ENCODE measurements at places on chromosomes 4 and X.
A peak's percentile ranks its signal among the peaks of the same experiment; 100 is the strongest.

GRCh38 chrX:135596495-135596894 lies 76.0 kb downstream of the INTS6L start:
- no peaks in the 10 kb centered on the region for H3K36me3 ChIP-seq
- no peaks in the 10 kb centered on the region for H3K4me1 ChIP-seq
- H3K4me3 ChIP-seq: no peak overlapping the region
- no peak for ATAC-seq
- no peaks in the 10 kb centered on the region for H3K27me3 ChIP-seq
- H3K27ac ChIP-seq: no peak overlapping the region

- no peak overlapping the region for H3K4me3 ChIP-seq
- H3K4me1 ChIP-seq: no peaks in the 10 kb centered on the region
- no peaks in the 10 kb centered on the region for H3K36me3 ChIP-seq
- ATAC-seq: no peak
- H3K27me3 ChIP-seq: no peaks in the 10 kb centered on the region
- no peak overlapping the region for H3K27ac ChIP-seq
Measured at GRCh38 chrX:27622883-27623282, 32.7 kb downstream of the DCAF8L2 start.

DNA sequence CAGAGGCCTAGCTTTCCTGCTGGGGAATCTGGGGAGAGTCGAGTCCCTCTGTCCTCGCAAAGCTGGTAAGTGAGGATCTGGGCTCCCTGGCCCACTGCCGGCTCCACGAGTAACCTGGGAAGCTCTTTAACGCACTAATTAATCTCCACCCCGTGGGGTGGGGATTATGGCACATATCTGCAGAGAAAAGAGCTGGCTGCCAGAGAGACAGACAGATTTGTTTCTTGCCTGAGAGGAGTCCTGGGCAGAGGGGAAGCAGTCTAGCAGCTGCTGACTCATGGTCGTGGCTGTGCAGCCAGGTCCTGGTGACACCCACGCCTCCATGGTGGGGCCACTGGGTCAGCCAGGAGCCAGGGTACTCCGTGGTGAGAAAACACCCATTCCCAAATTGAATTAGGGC lies 14.0 kb downstream of the SORCS2 start:
- H3K27ac ChIP-seq: peak overlapping the region; percentile 84
- peak; percentile 35 for ATAC-seq
- no peak overlapping the region for H3K4me3 ChIP-seq
- no peaks in the 10 kb centered on the region for H3K27me3 ChIP-seq
- peaks cover 72% of the 10 kb centered on the region for H3K4me1 ChIP-seq
- no peaks in the 10 kb centered on the region for H3K36me3 ChIP-seq

GRCh38 chr4:13365195-13365594 lies 118.9 kb downstream of the RAB28 start:
- H3K27ac ChIP-seq: no peak overlapping the region
- H3K4me1 ChIP-seq: no peaks in the 10 kb centered on the region
- peaks cover 26% of the 10 kb centered on the region for H3K36me3 ChIP-seq
- ATAC-seq: no peak
- H3K4me3 ChIP-seq: no peak overlapping the region
- no peaks in the 10 kb centered on the region for H3K27me3 ChIP-seq

DNA sequence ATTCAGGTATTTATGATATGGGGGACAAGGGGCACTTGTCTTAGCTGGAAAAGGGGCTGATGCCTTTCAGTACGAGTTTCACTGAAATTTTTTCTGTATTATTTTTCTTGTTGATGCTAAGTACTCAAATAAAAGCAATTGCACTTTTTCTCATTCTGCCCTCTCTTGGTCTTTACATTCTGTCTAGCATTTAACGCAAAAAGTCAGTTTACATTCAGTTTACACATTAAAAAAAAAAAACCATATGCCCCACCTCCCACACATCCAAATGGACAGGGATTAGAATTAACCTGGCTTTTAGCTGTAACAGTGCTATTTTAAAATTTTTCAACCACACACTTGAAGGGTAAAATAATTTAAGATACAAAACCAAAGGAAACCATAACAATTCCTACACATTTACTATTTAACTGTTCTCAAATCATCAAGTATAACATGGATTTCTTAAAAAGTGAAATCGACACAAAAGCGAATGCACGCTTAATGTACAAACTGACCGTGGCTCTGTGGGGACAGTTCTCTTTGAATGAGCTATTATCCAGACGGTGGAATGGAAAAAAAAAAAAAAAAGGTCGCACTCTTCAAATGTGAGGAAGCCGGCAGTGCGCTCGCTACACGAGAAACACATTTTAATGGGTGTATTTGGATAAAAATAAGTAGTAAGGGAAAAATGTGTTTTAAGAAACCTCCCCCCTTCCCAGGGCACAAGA lies 1.4 kb downstream of the AMMECR1 start:
- peak overlapping the region; percentile 83 for H3K27ac ChIP-seq
- no peak for ATAC-seq
- H3K27me3 ChIP-seq: no peaks in the 10 kb centered on the region

- no peaks in the 10 kb centered on the region for H3K4me1 ChIP-seq
- no peaks in the 10 kb centered on the region for H3K27me3 ChIP-seq
- H3K27ac ChIP-seq: no peak overlapping the region
- ATAC-seq: no peak
Measured at GRCh38 chrX:47390780-47391179, 20.4 kb downstream of the ZNF157 start.

DNA sequence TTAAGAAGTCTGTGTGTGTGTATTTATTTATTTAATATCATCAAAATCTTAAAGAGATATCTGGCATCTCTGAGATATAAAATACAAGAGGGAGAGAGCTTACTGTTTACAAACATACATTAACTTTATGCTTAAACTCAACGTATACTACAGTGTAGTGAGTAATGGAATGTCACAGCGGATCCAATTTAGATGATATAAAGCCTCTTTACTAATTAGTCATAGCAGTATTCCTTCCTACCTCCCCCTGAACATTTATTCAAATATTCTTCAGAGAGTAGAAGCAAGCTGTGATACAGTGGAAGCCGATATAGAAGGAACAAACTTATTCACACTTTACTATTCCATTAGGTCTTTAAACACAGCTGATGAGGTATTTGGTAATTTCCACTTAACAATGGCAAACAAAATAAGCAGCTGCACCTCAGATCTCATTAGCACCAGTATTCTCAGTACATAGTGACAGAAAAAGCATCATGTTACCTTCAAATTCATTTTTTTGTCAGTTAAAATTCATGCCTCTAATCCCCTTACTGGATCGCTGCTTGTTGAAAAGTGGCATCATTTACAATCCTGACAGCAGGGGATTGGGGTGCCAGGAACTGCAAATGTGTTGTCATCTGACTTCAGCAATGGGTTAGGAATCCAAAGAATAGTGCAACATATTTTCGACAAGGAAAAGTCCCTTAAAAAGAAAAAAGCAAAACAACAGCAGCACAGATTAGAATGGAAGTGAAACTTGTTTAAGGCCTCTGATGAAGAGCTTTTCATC lies 658.7 kb upstream of the EPHA5 start:
- H3K4me1 ChIP-seq: no peaks in the 10 kb centered on the region
- no peaks in the 10 kb centered on the region for H3K36me3 ChIP-seq
- H3K27ac ChIP-seq: no peak overlapping the region

GRCh38 chrX:133985164-133985966 lies at the start of gene GPC3:
GPC3 (minus strand) TSS chrX:133985594.
- H3K36me3 ChIP-seq: no peaks in the 10 kb centered on the region
- peak; percentile 72 for ATAC-seq
- no peaks in the 10 kb centered on the region for H3K4me1 ChIP-seq
- H3K4me3 ChIP-seq: peak within 1 kb of the TSS; percentile 50
- peaks cover 20% of the 10 kb centered on the region for H3K27me3 ChIP-seq
- H3K27ac ChIP-seq: no peak within 1 kb of the TSS

DNA sequence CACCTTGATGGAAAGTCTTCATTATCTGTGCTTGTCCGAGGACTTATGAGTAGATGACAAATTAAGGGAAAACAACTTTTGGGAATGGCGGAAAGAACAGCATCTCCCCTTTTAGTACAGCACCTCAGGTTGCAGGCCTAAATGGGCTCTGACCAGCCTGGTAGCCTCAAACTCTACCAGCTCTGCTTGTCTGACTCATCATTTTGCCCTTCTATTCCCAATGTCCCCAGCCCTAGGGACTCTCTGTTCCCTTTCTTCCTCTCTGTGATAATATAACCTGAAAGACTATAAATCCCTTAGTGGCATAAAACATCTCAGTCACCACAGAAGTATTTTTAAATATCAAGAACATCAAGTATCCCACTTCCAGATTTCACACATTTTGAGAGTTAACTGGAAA lies 121.9 kb downstream of the THOC2 start:
- no peak overlapping the region for H3K27ac ChIP-seq
- no peaks in the 10 kb centered on the region for H3K4me1 ChIP-seq
- ATAC-seq: no peak
- no peaks in the 10 kb centered on the region for H3K27me3 ChIP-seq
- no peak overlapping the region for H3K4me3 ChIP-seq

- H3K36me3 ChIP-seq: no peaks in the 10 kb centered on the region
- H3K4me3 ChIP-seq: no peak overlapping the region
- H3K27me3 ChIP-seq: no peaks in the 10 kb centered on the region
- no peak overlapping the region for H3K27ac ChIP-seq
- no peak for ATAC-seq
- no peaks in the 10 kb centered on the region for H3K4me1 ChIP-seq
Measured at GRCh38 chrX:143648705-143649104, 12.8 kb upstream of the SLITRK4 start.

- H3K27ac ChIP-seq: no peak overlapping the region
- H3K27me3 ChIP-seq: no peaks in the 10 kb centered on the region
- no peaks in the 10 kb centered on the region for H3K4me1 ChIP-seq
- no peak for ATAC-seq
- no peak overlapping the region for H3K4me3 ChIP-seq
Measured at GRCh38 chrX:44382871-44383270, 39.4 kb upstream of the EFHC2 start.

Measured in gastroesophageal sphincter (tissue), 4 donors.